CD14-positive monocyte (primary cell): ENCODE measurements at places on chromosomes 7 and 10.

DNA sequence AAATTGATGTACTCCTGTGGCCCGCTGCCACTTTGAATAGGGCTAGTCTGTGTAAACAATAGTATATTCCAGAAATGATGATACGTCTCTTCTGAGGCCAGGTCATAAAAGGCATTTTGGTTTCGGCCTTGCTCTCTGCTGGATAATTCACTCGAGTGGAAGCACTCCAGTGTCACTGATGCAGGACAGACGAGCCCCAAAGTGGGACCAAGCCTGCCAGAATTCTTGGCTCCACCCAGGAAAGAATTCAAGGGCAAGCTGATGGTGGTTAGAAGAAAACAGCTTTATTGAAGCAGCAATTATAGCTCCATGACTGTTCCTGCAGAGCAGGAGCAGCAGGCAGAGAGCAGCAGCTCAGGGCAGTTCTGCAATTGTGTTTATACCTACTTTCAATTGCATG is 717.6 kb downstream of the GRM8 start:
- DNase-seq, result no peak

DNA sequence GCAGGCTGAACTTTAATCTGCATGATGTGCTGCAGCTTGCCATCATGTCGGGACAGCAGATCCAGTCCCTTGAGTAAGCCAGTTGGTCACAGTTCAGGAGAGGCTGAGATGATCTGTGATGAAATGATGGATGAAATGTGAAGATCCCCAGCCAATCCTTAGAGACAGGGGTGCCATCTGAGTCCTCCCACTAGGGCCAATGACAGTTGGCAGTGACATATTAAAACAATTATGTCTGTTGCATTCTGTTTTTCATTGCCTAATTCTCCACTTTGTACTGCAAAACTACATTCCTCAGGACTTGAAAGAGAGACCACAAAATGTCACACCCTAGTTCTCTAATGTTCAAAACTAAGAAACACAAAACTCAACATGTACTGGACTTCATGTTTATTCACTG is 66.3 kb upstream of the CAV2 start:
- DNase-seq, result no peak

- DNase-seq, result no peak
Measured at GRCh38 chr10:96422525-96422924, 63.7 kb upstream of the OPALIN start.

DNA sequence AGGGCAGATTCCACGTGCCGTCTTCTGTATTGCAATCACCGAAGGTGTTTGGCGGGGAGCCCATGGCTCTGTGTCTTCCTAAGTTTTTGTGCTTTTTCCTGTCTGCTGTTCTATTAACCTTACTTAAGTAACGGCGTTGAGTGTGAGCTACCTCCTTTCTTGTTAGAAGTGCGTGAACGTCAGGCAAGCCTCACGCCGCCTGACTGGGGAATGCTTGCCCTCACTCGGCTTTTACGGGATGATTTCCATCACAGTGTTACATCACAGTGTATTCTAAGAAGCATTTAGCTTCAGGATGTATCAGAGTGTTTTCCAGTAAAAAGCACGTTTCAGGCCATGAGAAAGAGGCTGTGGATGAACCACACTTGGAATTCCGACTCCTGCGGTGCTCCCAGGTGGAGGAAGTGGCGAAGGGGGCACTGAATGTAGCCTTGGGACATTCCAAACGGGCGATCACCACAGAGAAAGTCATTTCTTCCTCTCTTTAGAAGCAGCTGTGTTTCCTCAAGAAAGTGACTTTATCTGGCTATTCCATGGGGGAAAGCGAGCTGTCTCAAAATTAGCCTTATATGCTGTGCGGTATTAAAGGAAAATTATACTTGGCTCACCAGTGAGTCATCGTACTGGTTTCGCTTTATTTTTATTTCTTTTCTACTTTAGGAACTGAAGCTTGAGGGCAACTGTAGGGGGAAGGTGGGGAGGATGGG is 290.7 kb downstream of the KLF6 start:
- no peak for DNase-seq

DNA sequence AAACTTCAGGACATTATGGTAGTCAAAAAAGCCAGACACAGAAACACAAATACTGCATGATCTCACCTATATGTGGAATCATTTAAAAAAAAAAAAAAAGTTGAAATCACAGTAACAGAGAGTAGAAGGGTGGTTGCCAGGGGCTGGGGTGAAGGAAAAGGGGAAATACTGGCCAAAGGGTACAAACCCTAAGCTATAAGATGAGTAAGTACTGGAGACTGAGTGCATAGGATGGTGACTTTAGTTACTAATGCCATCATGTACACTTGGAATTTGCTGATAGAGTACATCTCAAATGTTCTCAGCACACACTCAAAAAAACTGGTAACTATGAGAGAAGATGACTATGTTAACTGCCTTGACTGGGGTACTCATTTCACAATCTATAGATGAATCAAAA is 39.9 kb downstream of the JCAD start:
- no peak for DNase-seq
